ENCODE measurements at places on chromosomes 1 and 21.

- DNase-seq, result no peak
Observed at GRCh38 chr1:32394890-32395432, 720 bp upstream of the BSDC1 start.

- no peak for DNase-seq
Observed at GRCh38 chr1:95118710-95119109, 1.6 kb downstream of the TLCD4 start.

GRCh38 chr1:202343652-202344349 is 2.1 kb upstream of the UBE2T start:
- DNase-seq, result peak; percentile 57

DNA sequence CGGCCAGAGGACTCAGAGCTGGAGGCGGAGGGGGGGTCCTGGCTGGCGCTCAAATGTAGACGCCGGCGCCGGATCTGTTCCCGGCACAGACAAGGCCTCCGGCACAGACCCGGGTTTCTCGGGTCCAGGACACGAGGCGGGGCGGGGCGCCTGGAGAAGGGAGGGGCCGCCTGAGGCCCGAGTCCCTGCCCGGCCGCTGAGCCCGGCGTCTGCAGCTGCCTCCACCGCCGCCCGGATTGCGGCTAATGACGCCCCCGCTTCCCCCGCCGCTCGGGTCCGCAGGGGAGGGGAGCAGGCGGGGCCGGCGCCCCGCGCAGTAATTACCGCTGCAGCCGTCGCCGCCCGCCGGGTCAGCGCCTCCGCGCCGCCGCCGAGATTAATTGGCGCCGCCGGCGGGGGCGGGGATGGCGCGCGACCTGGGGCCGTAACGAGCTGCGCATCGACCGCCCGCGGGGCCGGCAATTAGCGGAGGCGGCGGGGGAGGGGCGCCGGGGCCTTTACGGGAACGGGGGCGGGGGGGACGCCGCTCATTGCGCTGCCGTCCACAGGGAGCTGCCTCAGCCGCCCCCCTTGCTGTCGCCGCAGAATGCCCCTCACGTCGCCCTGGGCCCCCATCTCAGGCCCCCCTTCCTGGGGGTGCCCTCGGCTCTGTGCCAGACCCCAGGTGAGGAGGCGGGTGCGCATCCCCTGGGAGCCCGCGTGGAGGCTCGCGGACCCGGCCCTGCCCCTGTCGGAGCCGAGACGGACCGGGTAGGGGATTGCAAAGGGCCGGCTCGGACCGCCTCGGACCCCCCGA is 17.3 kb downstream of the NOC2L start:
- peak; percentile 86 for DNase-seq

GRCh38 chr1:116919802-116920201 is 10.1 kb downstream of the PTGFRN start:
- no peak for DNase-seq

GRCh38 chr1:45608175-45609156 is 15.4 kb downstream of the CCDC17 start:
- DNase-seq, result no peak

GRCh38 chr1:11463177-11463576 is 15.8 kb upstream of the DISP3 start:
- DNase-seq, result no peak

- no peak for DNase-seq
Observed at GRCh38 chr1:40232444-40232843, 15.3 kb upstream of the TMCO2 start.

DNA sequence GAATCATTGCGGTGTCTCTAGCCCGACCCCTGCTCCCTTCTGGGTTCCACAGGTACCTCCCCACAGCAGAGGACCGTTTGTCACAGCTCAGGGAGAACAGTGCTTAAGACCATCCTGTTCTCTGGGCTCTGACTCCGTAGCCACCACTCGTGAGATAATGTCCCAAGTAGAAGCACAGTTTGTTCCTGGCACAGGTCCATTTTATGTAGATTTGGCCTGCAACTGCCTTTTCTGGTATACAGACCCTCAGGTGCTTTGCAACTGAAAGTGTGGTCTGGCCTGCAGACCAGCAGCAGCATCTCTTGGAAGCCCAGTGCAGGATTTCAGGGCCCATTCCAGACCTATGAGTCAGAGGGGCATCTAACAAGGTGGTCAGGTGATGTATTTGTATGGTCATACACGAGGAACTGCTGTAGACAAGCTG is 28.4 kb upstream of the TMEM125 start:
- DNase-seq, result no peak

DNA sequence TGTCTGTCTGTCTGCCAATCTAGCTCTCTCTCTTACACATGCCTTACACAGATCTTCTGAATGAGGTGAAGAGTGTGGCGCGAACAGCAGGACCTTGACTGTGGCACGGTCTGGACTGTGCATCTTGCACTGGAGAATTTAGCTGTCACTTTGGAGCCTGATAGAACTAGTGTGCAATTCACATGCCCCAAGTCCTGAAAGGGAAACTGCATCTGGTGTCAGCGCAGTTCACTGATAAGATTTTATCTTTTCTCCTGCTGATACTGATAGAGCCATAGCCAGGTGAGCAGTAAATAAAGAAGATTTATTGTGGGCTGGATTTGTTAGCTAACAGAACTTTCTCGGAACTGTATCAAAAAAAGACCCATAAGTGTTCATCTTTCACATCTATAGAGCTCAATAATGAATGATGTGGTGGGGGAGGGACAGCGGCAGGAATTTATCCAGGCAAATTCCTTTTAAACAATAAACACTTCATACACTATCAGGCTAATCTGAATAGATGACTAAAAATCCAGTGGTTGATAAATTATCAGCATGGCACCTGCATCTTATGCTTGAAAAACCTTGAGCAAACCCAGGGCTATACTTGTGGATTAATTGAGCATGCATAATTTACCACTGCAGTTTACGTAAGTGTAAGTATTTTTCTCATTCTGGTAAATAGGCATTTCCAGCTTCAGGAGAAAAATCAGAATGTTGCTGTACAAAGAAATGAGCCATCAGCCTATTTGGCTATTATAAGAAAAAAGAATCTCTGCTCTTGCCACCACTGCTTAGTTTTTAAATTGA is 104.1 kb downstream of the NTNG1 start:
- no peak for DNase-seq

GRCh38 chr1:24742090-24742938 is 2.9 kb upstream of the CLIC4 start:
- DNase-seq, result peak; percentile 91

DNA sequence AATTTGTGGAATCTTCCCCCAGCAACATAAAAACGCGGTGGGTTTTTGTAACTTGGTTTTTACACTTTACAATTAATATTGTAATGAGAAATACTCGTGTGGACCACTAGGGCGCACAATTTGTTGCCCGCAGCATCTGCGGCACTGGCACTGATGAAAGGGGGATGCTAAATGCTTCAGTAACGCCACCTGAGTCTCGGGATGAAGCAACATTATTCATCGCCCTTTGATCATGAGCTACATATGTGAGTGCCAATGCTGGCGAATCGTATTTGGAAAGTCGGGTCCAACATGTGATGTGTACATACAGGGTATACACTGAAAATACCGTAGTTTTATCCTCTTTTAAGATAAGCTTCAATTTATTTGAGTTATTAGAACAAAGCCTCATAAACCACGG is 34.2 kb upstream of the COX20 start:
- peak; percentile 36 for DNase-seq

DNA sequence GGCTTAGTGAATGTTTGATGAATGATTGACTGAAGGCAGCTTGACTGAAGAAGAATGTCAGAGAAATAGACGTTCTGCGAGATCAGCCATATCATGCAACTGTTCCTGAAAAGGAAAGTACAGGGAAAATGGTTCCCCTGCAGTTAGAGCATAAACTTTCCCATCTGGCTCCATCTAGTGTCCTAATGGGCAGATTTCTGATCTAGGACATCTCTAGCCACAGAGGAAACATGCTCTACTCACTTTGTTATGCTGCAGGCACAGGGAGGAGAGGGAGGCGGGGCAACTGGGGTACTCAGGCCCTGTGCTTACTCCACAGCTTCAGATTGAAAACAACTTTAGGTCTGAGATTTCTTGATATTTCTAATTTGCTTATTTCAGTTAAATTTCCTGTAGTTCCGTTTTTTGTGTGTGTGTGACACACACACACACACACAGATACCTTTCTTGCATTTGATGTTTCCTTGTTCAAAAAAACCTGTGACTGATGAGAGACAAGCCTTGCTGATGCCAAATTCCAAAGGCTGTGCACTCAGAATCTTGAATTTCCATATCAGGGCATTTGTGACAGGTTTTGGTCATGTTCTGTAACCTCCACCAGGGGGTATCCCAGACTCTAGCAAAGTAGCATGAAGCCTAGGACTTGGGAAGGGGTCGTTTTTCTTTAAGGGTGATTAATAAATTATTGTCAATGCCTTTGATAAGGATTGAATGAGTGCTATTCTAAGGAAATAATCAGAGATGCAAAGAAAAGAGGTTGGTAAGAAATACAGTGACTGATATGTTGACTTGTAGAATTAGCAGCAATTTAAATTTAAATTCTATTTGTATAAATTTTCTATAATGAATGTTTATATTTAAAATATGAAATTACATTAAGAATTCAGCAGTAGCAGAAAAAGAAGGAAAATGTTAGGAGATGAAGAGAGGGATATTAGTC is 139.7 kb upstream of the BEND5 start:
- peak; percentile 87 for DNase-seq

- DNase-seq, result no peak
Observed at GRCh38 chr1:203439131-203439730, 36.4 kb upstream of the PRELP start.

- DNase-seq, result no peak
Observed at GRCh38 chr1:26496861-26497260, 24.6 kb downstream of the HMGN2 start.

GRCh38 chr1:56414728-56415224 is 164.6 kb downstream of the PLPP3 start:
- DNase-seq, result no peak

GRCh38 chr1:30479575-30479974 is 243.8 kb downstream of the MATN1 start:
- DNase-seq, result no peak

GRCh38 chr1:183926983-183927382 is 110.5 kb downstream of the COLGALT2 start:
- DNase-seq, result no peak

GRCh38 chr1:229845410-229846138 is 219.5 kb downstream of the URB2 start:
- DNase-seq, result no peak

DNA sequence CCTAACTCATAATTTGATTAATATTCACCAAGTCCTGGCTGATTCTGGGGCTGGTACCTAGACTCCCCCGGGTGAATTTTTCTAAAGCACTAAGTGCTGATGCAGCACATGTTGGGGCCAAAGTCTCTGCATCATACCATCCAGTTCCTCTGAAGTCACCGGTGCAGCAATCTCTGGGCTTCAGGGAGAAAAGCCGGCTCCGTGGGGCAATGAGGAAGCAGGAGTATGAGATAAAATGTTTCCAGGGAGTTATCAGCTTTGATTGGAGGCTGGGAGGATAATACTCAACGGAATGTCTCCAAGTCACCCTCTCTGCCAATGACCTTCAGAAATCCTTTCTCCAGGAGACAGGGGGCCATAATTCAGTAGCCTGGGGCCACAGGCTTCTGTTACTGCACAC is 1.2 kb downstream of the FCAMR start:
- no peak for DNase-seq

DNA sequence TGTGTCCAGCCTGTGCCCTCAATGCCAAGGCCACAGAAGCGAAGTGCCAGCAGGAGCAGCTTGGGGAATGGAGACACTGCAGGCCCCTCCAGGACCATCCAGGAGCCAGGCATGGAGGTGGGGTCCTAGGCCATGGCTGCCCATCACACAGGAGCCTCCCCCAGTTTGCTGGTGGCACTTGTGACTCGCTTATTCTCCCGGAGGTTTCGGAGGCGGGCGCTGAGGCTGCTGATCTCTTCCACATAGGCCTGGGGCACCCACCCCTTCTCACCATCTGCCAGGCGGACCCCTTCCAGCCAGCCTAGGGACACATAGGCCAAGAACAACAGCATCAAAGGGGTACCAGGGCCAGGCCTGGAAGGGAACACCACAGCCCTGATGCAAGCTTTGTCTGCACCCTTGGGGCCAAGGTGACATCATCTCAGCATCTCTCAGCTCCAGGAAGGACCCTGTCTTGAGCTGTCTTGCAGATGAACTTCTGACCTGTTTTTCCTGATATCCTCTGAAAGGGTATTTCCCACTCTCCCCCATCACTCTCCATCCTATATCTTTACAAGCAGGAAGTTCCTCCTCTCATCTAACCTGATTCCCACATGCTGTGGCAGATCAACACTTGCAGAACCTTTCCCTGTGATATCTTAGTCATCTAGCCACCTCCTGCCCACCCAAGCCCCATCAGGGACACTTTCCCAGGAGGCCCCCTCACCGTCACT is 13.9 kb downstream of the ARHGEF19 start:
- DNase-seq, result no peak

DNA sequence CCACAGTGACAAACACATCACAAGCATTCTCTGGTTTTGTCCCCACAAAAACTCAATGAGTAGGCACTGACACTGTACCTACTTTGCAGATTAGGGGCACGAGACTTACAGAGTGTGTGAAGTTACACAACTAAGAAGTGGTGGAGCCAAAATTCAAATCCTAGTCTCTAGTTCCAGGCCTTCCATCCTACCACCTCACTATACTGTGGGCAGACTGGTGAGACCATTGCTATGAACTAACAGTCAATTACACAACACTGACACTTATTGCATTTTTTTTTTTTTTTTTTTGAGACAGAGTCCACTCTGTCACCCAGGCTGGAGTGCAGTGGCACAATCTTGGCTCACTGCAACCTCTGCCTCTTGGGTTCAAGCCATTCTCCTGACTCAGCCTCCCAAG is 71.4 kb downstream of the KCNN3 start:
- no peak for DNase-seq

DNA sequence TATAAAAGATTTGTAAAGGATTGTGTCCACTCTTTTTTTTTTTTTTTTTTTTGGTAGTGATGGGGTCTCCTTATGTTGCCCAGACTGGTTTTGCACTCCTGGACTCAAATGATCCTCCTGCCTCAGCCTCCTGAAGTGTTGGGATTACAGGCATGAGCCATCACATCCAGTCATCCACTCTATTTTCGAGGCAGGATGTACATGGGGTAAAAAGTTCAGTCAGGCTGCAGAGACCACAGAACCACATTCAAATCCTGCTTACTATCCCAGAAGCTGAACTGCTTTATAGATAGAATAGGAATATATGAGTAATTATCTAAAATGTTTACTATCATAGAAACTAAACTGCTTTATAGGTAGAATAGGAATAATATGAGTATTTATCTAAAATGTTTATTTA is 26.0 kb upstream of the KCNK2 start:
- DNase-seq, result peak; percentile 49

DNA sequence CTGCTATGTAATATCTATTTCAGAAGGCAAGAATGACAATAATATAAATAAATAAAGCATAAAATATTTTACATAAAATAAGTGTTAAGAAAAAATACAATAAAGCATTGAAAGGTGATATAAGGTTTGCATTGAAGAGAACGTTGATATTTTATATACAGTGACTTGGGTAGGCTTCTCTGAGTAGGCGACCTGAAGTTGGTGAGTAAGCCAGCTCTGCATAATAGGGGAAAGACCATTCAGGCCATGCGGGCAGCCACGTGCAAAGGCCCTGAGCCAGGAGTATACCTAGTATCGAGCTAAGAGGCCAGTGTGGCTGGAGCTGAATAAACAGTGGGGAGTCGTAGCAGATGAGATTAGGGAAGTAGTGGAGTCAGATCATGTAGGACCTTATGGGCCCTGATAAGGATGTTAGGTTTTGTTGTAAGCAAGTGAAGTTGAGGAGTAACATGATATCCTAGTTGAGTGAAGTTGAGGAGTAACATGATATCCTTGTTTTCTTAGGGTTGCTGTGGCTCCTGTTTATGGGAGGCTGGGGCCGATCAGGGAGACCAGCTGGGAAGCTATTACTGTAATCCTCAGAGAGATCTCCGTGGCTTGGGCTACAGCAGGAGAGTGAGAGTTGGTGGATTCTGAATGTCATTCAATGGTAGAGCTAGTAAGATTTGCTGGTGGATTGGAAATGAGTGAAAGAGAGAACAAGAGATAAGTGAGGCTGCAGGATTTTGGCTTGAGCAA is 22.0 kb downstream of the KCNK1 start:
- no peak for DNase-seq
